Pancreas (tissue), 10 donors: ENCODE measurements at places on chromosomes 5 and 9. TPM values are rescaled to one million over a fixed set of nuclear protein-coding genes. Genes with fewer than 3 reads are reported as not detected.

Gene HMCN2
- polyA plus RNA-seq: 2.7 TPM

DNA sequence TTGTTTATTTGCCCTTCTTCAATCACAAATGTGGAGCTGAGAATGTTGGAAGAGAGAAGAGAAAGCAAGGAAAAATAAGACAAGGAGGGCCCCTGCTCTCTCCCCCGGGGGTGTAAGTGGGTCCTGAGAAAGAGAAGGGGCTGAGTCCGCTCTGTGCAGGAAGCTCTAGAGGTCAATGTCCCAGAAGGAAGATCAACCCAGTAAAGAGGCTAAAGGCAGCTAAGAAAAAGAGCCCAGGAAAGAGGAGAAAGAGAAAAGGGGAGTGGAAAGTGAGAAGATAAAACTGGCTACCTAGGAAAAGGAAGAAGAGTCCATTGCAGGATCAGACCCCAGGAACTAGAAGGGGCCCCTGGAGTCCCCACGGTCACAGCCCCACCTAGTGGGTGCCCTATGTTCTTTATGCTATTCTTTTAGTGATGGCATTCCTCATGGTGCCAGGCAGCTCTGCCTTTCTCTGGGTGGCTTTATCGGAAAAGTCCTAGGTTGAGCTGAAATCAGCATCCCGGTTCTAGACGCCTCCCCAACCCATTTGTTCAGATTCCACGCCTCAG is 583.4 kb downstream of the ACTL7B start:
- peak; percentile 64 for DNase-seq

GRCh38 chr9:121774715-121775613 is 123.5 kb downstream of the DAB2IP start:
- no peak for DNase-seq

GRCh38 chr9:23822261-23823169 is 3.5 kb downstream of the ELAVL2 start:
- DNase-seq: no peak

DNA sequence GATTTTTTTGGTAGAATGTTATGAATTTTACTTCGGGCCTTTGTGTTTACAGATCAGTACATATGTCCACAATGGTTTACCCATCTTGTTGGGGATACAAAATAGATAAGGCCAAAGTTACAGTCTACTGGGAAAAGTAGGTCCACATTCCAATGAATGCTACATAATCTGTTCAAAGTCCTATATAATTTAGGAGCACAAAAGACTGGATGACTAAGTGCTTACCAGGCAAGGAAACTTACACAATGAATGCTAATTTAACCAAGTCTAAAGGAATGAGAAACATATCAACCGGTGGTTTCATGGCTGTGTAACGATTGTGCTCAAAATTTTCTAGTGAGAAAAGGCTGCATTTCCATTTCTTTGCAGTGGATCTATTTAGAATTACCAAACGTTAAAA is 97.4 kb upstream of the TRPM3 start:
- DNase-seq: no peak

Gene MEIKIN
- polyA plus RNA-seq: not detected

Gene MROH2B
- not detected for polyA plus RNA-seq

Gene CAMK4
- 0.04 TPM for polyA plus RNA-seq

Gene TSSK1B
- polyA plus RNA-seq: 0.08 TPM

- DNase-seq: no peak
Measured at GRCh38 chr5:136143312-136143711, 10.7 kb downstream of the SMAD5 start.

Gene PPIC
- 12.5 TPM for polyA plus RNA-seq

DNA sequence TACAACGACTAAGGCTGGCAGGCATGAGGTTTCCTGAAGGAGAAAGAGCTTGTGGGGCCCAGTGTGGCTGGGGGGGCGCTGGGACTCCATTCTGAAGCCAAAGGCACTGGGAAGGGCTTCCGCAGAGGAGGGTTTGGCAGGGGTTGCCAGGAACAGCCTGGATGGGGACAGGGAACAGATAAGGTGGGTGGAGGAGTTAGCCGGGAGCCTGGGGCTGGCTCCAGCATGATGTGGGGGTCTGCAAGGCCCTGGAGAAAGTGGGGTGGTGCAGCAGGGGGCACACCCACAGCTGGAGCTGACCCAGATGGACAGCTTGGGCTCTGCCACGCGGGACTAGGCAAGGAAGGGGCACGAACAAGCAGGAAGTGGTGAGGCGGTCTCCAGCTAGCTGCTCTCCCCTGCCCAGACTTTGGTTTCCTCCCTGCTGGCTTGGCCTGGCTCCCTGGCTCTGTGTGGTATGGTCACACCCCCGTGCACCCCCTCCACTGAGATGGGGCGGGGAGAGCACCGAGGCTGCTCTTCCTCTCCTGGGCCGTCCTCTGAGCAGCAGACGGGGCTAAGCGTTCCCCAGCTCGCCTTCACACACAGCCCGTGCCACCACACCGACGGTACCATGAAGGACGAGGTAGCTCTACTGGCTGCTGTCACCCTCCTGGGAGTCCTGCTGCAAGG is at the start of gene LTC4S:
Gene LTC4S, plus strand, starts transcription at position 519 of the 672 bp plus-strand sequence. Its CDS starts 95 bp downstream, at position 614.
- DNase-seq: peak; percentile 52

Gene TAS2R1
- polyA plus RNA-seq: not detected

Gene SEMA4D
- polyA plus RNA-seq: 10.4 TPM

Gene RFESD
- polyA plus RNA-seq: 2.8 TPM

Gene IL17B
- polyA plus RNA-seq: not detected

GRCh38 chr5:68424799-68425537 is 209.4 kb downstream of the PIK3R1 start:
- DNase-seq: no peak

DNA sequence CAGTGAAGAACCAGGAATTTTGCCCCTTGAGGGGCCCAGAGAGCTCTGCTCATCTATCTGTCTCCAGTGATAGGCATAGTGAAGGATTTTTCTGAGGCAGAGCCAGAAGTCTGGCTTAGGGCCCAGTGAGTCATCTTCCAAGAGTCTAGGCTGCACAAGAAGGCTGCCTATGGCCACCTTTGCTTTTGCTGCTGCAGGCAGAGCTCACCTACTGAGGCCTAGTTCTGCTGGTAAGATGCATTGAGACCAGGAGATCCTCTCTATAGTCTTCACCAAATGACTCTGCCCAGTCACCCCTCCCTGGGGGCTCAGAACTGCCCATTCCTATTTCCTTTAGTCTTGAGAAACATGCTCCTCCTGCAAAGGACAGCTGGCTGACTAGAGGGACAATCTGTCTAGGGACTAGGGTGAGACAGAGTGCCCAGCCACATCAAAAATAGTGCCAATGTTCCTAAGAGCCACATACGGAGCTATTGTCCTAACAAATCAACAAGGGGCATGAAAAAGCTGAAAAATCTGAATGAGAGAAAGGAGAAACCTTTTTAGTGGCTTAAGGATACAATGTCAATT is 40.3 kb upstream of the CDKN2AIPNL start:
- no peak for DNase-seq

- DNase-seq: no peak
Measured at GRCh38 chr5:81450940-81451339, 57.0 kb upstream of the ACOT12 start.

Gene PHF24
- 0.05 TPM for polyA plus RNA-seq

Gene CAVIN4
- 0.09 TPM for polyA plus RNA-seq

GRCh38 chr9:6905850-6906375 is 148.1 kb downstream of the KDM4C start:
- DNase-seq: no peak

Gene ARID3C
- not detected for polyA plus RNA-seq

Gene UAP1L1
- 10.5 TPM for polyA plus RNA-seq

- DNase-seq: no peak
Measured at GRCh38 chr5:133828722-133829121, 139.7 kb downstream of the C5orf15 start.

DNA sequence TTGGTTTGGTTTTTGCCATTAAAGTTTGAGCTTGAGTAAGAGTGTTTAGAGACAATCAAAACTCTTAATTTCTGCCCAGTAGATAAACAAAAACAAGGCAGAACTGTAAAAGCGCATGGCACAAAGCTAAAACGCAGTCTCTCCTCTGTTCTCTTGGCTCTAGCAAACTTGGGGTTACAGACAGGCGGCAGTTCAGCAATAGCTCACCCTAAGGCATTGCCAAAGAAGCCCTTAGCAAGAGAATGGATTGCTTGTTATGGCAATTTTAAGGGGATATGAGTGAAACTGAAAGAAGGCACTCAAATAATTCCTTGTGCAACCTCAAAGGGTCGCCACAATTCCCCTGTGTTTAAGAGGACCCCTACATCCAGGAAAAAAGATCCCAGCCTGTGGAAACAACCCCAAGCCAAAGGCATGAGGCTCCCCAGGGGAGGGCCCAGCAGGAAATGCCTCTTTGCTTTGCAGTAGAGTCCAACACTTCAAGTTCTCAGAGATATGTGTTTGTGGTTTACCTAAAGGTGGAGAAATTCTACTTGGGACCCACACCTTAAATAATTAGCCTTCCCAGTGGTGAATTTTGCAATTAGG is 317.0 kb upstream of the MPDZ start:
- DNase-seq: no peak

DNA sequence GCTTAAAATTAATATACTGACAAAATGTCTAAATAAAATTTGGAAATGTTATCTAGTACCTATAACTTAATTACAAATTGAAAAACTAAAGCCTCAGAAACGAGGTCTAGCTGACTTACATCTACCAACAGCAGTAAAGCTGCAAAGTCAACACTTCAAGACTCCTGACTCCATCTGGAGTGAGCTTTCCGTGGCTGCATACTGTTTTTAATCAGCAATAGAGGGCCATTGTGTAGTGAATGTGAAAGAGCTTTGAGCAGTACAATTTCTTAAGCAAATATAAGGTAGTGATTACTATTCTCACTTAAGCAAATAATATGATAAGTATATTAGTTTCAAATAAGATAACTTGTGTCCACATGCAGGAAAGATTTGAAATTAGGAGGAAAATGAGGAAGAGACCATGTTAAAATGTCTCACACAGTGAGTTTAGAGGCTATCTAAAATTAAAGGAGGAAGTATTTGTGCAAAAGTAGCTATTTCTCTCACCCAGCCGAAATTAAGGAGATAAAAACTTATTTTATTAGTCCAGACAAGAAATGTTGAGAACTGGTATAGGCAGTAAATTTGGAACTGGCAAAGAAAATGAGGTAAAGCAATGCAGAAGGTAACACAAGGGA is 6.4 kb downstream of the SPINK6 start:
- no peak for DNase-seq

Gene EGFL7
- polyA plus RNA-seq: 111 TPM

Gene PFN3
- polyA plus RNA-seq: not detected

GRCh38 chr9:82538634-82539033 is 524.3 kb downstream of the RASEF start:
- no peak for DNase-seq

Gene BTNL3
- polyA plus RNA-seq: not detected

GRCh38 chr5:669111-669841 is 23.9 kb downstream of the TPPP start:
- peak; percentile 81 for DNase-seq

DNA sequence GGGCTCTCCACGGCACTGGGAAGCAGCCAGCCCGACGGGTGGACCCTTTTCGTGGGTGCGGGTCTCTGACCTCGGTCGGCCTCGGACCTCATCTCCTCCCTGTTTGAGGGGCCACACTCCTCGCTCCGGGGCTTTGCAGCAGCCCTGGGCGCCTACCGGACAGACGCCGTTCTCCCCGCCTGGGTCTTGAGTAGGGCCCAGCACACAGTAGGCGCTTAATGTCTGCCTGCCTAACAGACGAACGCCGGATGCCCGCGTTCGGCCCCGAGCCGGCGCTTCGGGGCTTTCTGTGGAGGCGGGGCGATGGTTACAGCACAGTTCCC is 842 bp upstream of the GTF3C5 start:
- DNase-seq: no peak

GRCh38 chr9:34665067-34665380 is 2.6 kb upstream of the CCL27 start:
- no peak for DNase-seq

GRCh38 chr5:136141561-136141960 is 8.9 kb downstream of the SMAD5 start:
- no peak for DNase-seq

- peak; percentile 81 for DNase-seq
Measured at GRCh38 chr9:127966416-127967150, 14.2 kb downstream of the EEIG1 start.

GRCh38 chr5:30930736-30931135 is 262.8 kb upstream of the CDH6 start:
- DNase-seq: no peak

Gene SPATA31A1
- not detected for polyA plus RNA-seq

Gene TTC16
- 0.02 TPM for polyA plus RNA-seq

Gene NDOR1
- 9.7 TPM for polyA plus RNA-seq
